Activated T-helper 1 cell treated with anti-CD3 and anti-CD28 coated beads, Interleukin-2, amount 50 U/mL, for 16 hours (primary cell): ENCODE measurements at places on chromosomes 16 and 17.

- DNase-seq: peak; percentile 3
Measured at GRCh38 chr16:71367241-71367976, 8.9 kb downstream of the CALB2 start.

GRCh38 chr17:4258867-4259266 is 4.9 kb downstream of the ANKFY1 start:
- DNase-seq: no peak

DNA sequence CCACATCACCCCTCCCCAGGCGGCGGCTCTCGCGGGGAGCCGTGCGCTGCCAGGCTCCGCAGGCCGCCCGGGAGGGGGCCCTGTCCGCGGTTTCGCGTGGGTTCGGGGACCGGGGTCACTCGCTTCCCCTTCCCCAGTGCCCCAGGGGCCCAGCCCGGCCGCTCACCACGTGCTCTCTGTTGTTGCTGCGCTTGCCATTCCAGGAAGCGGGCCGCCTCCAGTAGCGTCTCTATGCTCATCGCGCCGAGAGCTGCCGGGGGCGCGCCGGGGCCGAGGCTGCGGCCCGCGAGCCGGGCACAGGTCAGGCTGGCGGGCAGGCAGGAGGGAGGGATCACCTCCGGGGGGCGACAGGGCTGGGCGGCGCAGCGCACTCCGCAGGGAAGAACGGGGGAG is 390 bp downstream of the MNT start:
- DNase-seq: peak; percentile 46

DNA sequence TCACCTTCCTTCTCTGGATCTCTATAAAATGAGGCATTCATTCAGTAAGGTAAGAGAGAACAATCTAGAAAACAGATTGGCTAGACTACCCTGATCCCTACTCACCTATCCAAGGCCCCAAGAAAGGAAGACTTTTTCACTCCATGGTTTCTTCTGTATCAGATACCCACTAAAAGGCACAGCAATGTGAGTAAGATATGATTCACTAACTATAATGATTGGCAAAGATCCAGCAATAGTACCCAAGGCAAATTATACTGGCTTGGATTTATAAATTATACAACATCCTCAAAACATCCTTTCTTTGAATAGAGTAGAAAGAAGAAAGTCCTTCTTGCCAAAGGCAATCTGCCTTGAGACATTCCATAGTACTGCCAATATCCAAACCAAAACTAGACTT is 1432.0 kb upstream of the GOT2 start:
- DNase-seq: no peak

- DNase-seq: no peak
Measured at GRCh38 chr16:79320956-79321355, 279.6 kb downstream of the MAF start.

DNA sequence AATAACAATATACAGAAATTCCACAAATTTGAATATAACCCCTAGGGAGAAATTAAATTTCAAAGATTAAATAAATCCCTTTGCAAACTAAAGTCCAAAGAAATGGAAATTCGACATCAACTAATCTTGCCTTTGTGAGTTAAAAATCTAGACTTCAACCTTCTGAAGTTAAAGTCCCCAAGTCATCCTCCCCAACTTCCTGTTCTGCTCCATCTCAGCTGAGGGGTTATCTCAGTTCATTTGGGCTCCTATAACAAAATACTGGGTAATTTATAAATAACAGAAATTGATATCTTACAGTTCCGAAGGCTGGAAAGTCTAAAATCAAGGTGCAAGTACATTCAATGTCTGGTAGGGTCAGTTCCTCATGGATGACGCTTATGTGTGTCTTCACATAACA is 22.8 kb upstream of the KDM6B start:
- no peak for DNase-seq

DNA sequence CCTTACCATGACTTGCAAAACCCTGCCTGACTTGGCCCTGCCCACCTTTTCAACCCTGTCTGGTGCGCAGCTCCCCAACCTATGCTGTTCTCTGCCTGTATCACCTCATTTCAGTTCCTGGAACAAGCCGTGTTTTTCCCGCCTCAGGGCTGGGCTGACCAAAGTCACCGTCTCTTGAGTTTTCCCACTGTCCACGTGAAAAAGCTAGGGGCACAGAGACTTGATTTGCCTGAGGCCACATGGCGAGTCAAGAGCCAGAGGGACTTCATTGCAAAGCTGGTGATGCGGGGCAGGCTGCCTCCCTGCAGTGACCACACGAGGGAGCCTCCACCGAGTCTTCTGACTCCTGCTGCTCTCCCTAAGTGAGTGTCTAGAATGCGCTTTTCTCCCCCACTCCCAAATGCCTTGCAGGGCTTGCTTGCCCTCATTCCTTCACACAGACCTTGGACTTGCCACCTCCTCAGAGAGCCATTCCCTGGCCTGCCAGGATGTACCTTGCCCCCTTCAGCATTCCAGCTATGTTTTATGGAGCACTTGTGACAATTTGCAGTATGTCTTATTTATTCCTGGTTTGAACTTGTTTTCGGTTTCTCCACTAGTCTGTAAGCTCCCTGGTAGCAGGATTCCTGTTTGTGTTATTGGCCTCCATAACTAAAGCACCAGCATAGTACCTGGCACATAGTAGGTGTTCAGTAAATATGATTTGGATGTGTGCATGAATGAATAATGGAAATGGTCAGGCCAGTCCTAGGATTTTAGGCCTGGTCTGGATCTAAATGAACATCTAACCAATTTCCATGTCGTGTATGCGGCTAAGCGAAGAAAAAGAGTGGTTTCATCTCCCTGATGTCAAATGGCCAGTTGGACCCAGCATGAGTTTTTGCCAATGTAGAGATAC is 252.3 kb downstream of the SNX29 start:
- DNase-seq: no peak

- DNase-seq: no peak
Measured at GRCh38 chr17:34894964-34895363, 66.3 kb downstream of the CCT6B start.

DNA sequence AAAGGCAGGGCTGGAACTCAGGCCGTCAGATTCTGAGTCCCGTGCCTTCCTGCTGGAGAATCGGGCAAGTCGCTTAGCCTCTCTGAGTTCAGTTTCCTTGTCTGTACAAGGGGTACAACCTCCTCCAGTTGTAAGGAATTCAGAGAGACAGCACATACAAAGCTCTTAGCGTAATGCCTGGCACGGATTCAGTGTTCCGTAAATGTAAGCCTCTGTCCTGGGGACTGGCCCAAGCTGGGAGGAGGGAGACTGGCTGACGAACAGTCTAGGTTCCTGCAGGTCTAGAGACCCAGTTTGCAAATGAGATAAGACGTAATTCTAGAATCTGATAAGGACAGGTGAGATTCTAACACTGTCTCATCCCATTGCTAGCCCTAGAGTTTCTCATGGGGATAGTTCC is 9.9 kb downstream of the METTL22 start:
- no peak for DNase-seq

DNA sequence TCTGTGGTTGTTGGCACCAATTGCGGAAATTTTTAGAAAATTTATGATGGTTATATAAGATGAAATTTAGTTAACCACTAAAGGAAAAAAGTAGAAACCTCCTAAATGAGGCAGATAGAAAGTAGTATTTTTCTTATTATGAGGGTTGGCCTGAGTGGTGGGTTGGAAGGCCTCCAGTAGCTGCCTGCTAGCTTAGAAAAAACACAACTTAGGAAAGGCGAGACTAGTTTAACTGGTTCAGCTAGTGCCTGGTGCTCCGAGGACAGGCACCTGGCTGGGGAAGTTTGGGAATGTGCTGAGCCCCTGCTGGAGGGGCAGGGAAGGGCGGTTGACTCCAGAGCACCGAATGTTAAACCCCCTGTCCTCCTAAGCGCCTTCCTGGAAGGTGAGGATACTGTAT is 19.9 kb downstream of the LDHD start:
- DNase-seq: no peak

- no peak for DNase-seq
Measured at GRCh38 chr17:63785556-63785955, 11.6 kb downstream of the DDX42 start.

DNA sequence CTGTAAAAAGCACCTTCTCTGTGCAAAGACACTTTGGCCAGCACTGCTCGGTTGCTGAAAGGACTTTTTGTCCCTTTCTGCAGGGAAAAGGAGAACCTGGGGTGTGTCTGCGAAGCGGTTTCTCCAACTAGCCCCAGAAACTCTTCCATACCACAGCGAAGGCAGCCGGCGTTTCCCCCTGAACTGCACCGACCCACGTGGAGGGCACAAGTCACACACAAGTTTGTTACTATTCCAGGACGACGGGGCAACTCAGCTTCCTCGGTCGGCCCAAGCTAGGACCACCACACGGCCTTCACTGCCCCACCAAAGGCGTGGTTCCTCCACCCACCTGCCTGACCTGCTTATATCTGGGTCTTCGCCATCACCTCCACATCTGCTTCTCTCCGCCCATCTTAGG is 1.9 kb downstream of the RTN4RL1 start:
- no peak for DNase-seq

DNA sequence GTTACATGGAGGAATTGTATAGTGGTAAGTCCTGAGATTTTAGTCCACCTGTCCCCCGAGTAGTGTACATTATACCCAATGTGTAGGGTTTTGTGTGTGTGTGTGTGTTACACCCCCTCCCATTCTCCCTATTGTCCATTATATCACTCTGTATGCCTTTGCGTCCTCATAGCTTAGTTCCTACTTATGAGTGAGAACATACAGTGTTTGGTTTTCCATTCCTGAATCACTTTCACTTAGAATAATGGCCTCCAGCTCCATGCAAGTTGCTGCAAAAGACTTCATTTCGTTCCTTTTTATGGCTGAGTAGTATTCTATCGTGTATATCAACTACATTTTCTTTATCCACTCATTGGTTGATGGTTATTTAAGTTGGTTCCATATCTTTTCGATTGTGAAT is 635 bp upstream of the FA2H start:
- no peak for DNase-seq

DNA sequence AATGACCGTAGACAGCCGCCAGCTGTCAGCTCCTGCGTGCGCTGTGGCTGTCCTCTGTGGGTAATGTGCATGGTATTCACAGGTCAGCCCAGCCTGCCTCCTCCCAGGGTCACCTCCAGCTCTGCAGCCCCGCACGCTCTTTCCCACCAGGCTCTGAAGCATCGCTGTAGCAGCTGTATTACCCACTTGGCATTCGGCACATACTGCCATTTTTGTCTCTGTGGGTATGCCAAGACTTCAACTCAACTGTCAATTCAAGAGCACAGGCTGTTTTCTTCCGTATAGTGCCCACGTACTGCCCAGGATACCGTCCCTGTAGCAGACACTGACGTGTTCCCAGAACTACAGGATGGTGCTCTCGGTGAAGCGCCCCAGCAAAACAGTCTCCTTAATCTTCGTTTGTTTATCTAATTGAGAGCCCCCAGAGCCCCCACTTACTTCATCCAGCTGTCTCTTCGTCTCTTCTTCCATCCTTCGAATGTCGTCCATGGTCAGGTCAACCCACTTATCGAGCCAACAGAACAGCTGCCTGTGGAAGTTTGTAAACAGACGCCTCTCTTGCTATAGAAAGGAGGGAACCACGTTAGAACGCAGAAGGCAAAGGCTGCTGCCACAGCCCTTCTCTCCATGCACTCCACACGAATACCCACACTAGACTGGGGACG is 17.4 kb upstream of the INPP5K start:
- DNase-seq: no peak

- no peak for DNase-seq
Measured at GRCh38 chr16:17205279-17206211, 265.2 kb downstream of the XYLT1 start.

GRCh38 chr17:7313088-7313889 is 1.9 kb downstream of the GPS2 start:
- DNase-seq: no peak

DNA sequence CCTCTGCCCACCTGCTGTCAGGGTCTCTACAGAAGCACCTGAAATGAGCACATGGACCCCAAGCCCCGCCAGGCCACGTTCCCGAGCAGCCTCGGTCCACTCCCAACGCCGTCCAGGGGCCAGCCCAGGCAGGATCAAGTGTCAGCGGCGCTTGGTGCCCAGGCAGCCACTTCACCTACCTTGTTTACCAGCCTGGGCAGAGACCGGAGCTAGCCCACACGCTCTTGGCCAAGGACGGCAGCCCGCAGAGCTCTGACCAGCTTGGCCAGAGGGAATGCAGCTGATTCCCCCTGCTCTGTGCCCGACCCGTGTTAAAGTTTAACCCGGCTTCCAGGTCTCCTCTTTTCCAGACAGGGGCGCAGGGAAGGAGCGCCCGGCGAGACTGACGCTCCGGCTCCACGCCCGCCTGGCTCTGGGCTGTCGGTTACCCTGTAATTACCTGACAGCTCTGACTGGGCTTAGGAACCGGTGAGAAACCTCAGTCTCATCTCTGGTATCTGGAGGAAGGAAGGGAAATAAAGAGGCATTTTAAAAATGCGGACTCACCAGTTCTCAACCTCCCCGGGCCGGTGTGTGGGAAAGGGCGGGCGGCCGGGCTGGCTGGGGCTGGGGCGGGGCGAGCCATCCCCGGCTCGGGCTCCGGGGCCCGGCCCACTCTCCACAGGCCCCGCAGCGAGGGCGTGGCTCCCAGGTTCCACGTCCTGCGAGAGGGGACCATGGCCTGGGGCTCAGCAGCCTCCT is 4.6 kb downstream of the KIFC3 start:
- no peak for DNase-seq

DNA sequence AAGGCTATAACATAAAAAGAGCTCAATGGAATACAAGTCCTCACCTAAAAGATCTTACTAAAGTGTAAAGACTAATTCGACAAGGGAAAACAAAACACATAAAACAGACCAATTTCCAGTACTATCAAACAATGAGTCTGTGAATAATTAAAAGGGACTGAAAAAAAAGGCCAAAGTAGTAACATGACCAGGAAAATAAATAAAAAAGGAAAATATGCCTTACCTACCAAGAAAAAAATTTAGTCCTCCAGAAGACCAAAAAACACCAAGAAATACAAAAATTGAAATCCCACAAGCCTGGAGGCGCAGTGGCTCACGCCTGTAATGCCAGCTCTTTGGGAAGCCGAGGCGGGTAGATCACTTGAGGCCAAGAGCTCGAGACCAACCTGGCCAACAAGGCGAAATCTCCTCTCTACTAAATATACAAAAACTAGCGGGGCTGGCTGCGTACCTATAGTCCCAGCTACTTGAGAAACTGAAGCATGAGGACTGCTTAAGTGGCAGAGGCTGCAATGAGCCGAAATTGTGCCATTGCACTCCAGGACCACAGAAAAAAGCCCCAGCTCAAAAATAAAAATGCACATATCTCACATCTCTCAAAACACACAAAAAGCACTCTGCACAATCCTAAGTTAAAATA is 60.8 kb downstream of the TEX14 start:
- DNase-seq: peak; percentile 7

GRCh38 chr16:78224342-78224741 is 124.9 kb downstream of the WWOX start:
- DNase-seq: no peak

DNA sequence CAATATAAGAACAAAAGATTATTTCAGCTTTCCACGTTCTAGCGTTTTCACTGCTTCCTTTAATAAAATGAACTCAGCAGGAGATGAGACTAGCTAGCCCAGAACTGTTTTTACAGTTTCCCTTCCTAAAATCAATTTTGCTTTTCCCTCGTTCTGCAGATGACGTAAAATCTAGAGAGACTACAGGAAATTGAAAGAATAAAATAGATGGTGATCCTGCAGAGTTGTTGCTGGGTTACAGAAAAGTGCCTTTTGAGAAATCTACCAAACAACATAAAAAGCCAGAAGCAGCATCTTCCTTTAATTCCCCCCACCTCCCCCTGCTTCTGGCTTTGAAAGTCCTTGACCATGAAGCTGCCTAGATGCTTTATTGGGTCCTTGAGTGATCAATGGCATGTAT is 96.8 kb upstream of the CLEC3A start:
- DNase-seq: no peak
